HS-27A (cell line): ENCODE measurements at places on chromosomes 1 and 21.

- DNase-seq, result no peak
Observed at GRCh38 chr1:5959667-5960230, 32.5 kb downstream of the NPHP4 start.

DNA sequence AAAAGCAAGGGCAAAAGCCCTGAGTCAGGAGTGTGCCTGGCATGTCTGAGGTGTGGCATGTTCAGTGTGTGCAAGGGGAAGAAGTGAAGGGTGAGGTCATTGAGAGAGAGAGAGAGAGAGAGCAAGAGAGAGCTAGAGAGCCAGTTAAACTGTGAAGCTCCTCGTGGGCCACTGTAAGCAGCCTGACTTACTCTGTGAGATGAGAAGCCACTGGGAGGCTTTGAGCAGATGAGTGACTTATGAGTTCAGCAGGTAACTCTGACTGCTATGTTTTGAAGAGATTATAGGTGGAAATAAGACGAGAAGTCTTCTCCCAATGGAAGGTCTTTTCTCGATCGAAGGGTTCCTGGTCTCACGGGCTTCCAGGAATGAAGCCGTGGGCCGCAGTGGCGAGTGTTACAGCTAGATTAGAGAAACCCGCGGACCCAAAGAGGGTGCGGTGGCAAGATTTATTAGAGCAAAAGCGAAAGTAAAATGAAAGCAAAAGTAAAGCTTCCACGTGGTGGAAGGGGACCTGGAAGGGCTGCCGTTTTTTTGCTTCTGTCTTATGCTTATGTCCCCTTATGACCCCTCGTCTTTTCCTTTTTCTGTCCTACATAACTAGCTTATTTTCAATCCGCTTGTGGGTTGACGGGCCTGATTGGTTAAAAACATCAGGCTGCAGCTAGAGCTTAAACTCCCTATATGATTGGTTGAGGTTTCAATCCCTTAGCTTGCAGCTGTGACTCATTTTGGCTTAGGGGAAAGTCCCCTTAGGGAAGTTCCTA is 323.1 kb upstream of the FAM78B start:
- DNase-seq, result no peak

- no peak for DNase-seq
Observed at GRCh38 chr1:45337630-45338325, 2.2 kb upstream of the TOE1 start.

- no peak for DNase-seq
Observed at GRCh38 chr1:193767886-193768285, 581.5 kb upstream of the B3GALT2 start.

DNA sequence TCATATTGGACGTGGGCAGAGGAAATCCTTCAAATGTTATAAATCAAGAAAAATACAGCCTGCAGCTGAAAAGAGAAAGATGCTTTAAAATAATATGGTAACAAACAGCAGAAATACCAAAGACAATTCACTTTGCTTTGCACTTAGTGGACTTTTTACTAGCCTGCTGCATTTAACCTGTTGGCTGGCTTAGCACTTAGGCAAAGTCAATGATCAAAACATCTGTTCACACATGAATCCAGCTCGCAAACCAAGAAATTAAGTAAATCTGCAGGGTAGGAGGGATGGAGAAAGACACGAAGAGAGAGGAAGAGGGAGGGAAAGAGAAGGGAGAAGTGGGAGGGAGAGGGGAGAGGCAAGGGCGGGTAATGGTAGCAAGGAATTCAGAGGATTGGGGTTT is 103.6 kb upstream of the RAB4A start:
- DNase-seq, result no peak

- DNase-seq, result no peak
Observed at GRCh38 chr1:221276896-221277409, 397.7 kb downstream of the HLX start.

DNA sequence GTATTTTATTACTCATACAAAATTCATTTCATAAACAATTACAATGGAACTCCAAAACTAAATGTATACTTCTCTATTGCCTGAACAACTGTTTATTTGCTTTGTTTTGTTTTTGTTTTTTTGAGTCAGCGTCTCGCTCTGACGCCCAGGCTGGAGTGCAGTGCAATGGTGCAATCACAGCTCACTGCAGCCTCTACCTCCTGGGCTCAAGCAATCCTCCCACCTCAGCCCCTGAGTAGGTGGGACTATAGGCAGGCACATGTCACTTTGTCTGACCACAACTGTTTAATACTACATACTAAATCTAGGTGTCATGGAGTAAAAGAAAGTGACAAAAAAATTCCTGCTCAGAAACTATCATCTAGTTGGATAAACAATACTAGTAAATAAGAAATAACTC is 49.3 kb downstream of the RAB3GAP2 start:
- no peak for DNase-seq

GRCh38 chr1:224791362-224791941 is 138.0 kb upstream of the DNAH14 start:
- DNase-seq, result no peak

DNA sequence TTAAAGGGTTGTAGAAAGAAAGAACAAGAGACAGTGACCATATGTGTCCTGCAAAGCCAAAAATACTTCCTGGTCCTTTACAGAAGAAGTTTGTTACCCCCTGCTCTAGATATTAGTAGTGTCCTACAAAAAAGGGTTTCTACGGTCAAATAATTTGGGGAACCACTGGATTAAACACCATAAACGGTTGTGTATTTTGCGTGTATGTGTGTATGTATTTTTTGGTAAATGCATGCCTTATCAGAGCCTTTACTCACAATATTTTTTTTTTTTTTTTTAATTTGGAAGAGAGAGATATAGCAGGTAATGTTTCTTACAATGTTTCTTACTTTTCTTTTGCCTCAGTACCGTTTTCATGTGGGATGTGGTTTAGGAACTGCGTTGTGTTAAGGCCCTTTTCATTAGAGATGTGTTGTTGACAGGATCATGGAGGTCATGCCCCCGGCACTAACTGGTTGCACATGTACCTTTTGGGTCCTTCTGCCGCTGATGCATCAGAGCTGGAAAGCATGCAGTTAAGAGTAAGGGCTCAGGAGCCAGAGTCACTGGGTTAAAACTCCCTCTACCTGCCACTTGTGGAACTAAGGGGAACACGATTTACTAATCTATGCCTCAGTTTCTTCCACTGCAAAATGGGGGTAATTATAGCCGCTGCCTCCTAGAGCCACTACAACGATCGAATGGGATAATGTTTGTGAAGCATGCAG is 234.6 kb upstream of the KAZN start:
- no peak for DNase-seq

DNA sequence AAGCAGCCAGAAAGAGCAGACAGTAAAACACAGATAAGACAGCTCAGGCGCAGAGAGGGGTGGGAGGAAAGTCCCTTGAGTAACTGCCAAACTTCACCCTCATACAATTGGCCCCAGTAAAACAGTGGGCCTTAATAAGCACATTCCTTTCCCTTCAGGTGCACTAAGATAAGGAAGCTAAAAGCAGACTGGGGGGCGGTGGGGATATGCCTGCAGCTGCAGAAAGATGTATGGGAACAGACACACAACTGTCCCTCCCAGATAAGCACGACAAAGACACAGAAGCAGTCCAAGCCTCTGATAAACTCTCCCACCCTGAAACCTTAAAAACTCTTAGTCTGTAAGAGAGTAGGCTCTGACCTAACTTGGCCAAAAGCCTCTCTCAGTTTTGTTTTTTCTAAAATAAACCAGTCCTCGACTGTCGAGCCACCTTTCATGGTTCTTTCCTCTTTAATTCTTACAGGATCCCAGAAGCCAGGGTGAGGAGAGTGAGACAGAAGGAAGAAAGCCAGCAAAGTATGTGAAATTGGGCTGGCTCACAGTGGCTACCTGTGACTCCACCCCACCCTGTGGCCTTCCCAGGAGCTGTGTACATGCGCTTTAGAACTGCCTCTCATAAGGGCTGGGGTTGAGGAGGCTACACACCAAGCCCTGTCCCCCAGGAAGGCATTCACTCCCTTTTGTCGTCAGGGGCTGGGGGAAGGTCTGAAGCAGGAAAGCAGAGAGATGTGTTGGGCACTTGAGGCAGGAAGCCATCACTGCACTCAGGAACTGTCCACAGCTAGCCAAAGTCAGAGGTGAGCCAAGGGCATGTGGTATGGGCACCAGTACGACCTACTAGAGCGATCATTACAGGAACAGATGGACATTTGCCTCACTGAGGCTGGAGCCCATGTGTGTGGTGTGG is 4.6 kb downstream of the PGLYRP4 start:
- DNase-seq, result no peak

DNA sequence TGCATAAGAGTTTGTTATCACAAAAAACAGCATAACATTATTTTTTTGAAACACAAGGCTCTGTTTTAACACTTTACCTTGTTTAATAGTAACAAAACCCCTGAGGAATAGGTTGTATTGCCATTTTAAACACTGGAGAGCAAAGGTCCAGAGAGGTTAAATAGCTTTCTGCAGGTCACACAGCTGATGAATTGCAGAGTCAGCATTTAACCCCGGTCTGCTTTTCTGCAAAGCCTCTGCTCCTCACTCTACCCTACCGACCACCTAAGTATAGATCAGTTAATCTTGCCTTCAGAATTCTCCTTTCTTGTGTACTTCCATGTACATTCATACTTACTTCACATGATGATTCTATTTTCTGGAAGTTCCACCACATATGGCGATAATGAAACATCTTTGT is 42.0 kb downstream of the KCNJ15 start:
- DNase-seq, result no peak

GRCh38 chr1:31954607-31955283 is 16.6 kb upstream of the PTP4A2 start:
- no peak for DNase-seq

GRCh38 chr1:92968138-92969032 is 7.1 kb upstream of the DIPK1A start:
- DNase-seq, result no peak

DNA sequence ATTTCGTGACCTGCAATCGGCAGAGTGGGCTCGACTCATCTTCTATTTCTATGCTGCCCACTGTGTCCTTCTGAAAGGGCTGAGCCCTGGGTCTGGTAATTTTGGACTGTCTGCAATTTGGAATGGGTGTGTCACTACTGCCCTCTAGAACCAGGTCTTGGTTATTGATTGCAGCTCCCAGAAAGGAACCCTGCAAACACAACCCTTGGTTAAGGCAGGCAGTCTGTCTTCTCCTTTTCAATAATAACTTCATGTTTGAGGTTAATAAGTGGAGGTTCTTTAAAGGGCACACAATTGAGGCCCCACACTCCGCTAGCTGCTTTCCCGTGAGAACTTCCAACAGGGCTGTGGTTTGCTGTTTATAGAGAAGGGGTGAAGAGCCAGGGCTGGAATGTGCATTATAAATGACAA is 79.9 kb upstream of the LYST start:
- no peak for DNase-seq

DNA sequence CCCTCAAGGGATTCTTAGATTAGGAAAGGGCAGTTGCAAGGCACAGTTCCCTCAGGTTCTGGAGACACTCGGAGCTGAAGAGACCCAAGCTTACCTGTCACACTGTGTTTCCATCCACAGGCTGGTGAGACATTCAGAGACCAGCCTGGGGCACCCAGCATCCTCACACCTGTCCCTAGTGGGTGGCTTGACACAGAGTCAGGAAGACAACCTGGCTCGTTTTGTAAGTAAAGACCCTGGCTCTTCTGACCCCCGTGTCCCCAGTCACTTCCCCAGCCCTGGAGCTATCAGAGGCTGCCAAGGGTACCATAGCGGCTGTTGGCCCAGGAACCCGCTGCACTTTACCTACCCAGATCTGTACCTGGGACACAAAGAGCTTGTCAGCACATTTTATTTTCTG is 409.8 kb downstream of the MATN1 start:
- no peak for DNase-seq

GRCh38 chr1:53938136-53938830 is 7.2 kb downstream of the IFT25 start:
- DNase-seq, result no peak

DNA sequence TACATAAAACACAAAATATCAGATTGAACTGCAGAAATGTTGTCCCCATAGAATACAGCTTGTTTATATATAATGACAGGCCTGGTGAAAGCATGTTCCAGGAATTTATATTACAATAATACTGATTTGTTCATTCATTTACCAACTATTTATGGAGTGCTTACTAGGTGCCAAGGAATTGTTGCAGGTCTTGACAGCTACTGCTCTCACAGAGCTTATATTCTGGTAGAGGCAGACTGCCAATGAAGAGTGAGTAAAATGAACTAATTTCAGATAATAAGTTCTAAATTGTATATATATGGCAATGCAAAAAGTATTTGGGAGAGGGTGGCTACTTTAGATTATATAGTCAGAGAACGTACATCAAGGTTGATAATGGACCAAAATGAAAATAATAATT is 152.0 kb downstream of the COQ8A start:
- DNase-seq, result no peak

DNA sequence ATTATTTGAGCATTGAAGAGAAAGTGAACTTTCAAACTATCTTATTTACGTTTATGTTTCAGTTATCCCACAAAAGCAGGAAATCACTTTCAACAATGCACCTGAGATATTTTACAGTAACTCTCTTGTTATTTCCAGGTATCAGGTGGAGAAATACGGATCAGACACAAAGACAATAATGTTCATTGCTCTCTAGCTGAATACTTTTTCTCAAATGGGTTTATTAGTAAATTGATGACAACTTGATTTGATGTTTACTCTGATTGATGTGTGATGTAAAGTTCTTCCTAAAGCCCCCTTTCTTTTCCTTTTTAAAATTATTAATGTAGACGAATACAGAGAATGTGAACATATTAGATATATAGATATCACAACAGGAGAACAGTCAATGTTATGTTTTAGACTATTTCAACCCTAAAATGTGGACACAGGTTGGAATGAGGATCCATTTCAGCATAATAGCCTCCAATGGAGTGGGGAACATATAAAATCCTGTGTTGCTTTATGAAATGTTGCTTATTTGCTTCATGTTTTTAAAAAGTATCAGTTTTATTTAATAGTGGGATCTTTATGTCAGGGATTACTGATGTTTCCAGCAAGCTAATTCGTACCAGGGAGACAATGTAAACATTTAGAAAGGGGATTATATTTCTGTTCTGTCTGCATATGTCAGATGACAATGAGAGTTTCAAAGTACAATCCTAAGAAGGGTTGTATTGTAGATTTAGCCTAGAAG is 1522.3 kb upstream of the TPTE start:
- DNase-seq, result no peak

GRCh38 chr1:18069903-18070302 is 37.7 kb upstream of the IGSF21 start:
- DNase-seq, result no peak
